ENCODE measurements at places on chromosomes 12 and 14.
A peak's percentile ranks its signal among the peaks of the same experiment; 100 is the strongest.

GRCh38 chr12:106145539-106146447 lies 7.0 kb upstream of the NUAK1 start:
- no peak for DNase-seq

GRCh38 chr12:110689281-110690126 lies 589 bp upstream of the HVCN1 start:
- no peak for DNase-seq

DNA sequence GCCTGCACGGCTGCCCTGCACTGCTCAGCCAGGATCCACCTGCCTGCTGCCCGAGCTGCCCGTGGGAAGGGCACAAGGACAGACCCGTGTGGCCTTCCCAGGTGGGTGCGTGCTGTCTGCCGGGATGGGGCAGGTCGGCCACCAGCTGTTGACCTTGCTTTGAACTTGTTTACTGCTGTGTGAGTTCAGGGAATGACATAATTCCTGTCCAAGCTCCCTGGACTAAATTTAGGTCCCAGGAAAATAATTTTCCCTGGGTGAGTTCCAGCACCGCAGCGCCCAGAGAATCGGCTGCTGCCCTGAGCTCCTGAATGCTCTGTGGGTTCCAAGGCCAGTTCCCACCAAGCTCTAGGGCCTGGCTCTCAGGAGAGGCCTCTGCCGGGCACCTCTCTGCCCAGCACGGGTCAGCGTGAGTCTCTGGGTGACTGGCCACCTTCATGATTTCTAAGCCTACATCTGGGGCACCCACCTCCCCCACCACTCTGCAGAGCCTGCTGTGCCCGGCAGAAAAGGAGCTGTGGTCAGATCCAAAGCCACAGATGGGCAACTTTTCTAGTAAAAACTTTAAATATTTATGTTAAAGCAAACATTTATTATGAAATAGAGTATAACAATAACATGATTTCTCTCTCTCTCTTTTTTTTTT lies 27.2 kb upstream of the MLXIP start:
- no peak for DNase-seq

DNA sequence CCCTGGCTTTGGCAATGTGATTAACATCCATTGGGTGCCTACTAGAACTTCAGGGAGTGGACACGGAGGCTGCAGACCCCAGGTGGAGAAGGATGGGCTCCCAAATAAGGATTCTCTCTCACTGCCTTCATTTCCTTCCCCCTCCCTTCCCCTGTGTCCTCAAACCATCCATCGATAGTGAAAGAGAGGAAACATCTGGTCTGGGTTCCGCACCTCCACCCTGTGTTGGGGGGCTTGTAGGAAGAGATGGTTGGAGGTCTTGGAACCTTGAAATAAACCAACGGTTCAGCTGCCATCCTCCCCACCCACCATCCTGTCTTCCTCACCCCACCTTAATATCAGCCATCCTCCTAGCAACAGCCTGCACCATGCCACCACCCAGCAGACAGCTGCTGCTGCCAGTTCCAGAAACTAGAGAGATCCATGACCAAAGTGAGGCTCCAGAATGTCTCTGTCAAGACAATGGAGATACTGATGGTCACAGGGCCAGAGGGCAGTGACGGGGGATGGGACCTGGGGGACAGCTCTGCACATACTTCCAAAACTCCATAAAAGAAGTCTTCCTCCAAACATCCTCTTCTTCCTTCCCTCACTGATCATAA lies 153.1 kb upstream of the CCND2 start:
- DNase-seq, result no peak

GRCh38 chr12:30853561-30854133 lies 72.9 kb upstream of the TSPAN11 start:
- DNase-seq, result no peak

DNA sequence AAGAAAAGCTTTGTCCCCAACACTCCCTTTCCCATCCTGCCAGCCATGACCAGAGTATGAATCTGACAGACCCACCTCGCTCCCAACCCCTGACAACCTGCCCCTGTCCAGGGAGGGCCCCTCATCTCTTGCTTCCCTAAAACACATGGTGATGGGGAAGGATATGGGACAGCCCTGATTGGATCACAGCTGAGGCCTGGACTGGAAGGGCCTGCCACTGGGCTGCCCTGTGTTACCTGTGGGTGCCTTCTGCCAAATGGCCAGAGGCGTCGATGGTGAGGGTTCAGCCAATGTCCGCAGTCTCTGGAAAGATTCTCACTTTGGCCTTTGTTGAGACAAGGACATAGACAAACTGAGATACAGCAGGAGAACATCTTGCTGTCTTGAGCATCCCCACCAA lies 13.3 kb upstream of the RERG start:
- DNase-seq, result no peak

- no peak for DNase-seq
Measured at GRCh38 chr14:53108292-53109104, 44.6 kb downstream of the DDHD1 start.

DNA sequence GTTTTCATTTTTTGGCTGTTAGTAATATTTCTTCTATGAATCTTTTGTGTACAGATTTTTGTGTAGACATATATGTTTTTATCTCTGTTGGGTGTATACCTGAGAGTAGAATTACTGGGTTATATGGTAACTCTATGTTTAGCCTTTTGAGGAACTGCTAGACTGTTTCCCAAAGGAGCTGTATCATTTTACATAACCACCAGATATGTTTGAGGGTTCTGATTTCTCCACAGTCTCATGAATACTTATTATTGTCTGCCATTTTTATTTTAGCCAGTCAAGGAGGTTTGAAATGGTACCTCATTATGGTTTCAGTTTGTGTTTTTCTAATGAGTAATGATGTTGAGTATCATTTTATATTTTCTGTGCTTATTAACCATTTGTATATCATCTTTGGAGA lies 1.9 kb downstream of the PCNX4 start:
- DNase-seq, result no peak

DNA sequence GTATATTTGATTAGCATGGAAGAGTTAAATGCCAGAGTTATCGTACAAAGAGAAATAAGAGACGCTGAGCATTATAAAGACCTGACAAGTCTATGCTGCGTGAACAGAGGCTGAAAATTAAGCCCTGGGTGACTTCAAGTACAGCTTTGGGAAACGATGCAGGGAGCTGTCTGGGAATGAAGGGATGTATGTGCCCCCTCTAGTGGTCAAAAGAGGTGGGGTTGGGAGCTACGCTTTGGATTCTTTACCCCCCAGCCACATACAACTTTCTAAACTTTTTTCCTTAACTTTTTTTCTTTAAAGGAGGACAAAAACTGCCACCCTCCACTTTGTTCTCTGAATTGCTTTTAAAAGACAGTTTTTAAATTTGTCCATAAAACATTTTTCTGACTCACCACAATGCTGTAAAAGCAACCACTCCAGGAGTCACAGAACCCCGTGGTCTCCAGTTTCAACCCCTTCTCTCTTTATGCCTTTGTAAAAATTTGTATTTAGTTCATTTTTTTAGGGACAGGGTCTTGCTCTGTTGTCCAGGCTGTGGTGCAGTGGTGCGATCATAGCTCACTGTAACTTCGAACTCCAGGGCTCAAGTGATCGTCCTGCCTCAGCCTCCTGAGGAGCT lies 59.4 kb downstream of the ZNF664 start:
- no peak for DNase-seq

DNA sequence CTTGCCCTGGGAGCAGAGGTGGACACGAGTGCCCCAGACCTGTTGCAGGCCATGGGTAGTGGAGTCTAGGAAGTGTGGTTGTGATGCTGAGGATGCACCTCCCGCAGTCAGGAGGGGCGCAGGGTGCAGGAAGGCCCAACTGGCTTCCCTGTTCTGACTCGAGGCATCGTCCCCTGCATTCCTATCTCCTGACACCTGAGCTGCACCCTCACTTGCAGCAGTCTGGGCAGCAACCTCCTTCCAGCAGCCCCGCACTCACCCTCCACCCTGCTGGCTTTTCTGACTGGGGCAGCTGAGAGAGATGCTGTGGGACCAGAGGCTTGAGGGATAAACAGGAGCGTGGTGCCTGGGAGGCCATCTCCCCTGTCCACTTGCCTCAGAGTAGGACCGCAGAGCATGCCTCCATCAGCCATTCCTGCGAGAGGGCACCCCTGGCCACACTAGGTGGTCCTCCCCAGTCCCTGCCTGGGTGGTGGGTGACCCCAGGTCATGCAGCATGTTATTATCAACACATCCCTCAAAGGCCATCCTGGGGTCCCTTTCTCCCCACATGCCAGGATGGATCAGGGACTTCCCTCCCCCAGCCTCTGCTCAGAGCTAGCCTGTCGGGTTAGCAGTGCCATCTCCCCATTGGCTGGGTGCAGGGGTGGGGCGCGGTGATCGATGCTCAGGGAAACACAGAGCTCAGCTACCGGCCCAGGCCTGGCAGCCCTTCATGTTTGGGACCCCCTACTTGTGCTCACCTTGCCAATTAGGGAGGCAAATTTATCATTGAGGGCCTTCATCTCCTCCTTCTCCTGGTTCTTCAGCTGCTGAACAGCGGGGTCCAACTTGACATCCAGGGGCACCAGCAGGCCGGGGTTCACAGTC lies 719 bp downstream of the KRT80 start:
- DNase-seq, result no peak

DNA sequence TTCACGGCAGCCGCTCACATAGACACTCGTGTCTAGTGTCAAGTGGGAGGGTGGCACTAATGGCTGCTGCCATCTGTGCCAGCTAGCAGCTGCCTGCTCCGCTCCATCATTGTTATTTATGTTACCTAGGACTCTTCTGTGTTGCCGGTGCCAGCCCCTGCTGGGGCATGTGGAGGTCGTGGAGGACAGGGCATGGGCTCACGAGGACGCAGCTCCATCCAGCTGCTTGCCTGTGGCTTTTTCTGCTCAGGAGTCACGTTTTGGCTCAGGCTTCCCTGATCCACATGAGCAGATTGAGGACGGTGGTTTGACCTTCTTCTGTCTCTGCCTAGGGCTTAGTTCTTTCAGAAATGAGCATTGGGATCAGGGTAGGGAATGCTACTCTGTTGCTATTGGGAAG lies 31.2 kb downstream of the TPCN1 start:
- no peak for DNase-seq

DNA sequence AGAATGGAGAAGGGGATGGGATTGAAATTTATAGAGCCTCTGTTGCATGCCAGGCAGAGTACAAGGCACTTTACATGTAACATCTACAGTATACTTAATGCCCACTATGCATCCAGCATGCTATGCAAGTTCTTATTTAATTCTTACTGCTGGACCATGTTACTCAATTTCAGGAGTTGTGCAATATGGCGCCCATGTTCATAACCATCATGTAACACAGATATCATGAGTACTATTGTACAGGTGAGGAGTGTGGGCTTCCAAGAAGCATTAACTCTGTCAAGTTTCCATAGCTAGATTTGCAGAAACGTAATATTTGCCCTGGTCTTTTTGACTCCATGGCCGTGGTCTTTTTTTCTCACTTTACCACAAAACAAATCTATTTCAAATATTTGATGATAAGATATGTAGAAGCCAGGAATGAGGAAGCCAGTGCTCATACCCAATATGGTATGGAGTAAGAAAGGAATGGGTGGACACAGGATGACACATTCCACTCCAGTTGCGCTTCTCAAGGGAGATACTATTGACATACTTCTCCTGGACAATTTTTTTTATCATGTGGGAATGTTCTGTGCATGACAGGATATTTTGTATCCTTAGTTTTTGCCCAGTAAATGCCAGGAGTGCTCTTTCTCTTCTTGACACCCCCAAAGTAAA lies 191.8 kb downstream of the C12orf75 start:
- DNase-seq, result no peak

DNA sequence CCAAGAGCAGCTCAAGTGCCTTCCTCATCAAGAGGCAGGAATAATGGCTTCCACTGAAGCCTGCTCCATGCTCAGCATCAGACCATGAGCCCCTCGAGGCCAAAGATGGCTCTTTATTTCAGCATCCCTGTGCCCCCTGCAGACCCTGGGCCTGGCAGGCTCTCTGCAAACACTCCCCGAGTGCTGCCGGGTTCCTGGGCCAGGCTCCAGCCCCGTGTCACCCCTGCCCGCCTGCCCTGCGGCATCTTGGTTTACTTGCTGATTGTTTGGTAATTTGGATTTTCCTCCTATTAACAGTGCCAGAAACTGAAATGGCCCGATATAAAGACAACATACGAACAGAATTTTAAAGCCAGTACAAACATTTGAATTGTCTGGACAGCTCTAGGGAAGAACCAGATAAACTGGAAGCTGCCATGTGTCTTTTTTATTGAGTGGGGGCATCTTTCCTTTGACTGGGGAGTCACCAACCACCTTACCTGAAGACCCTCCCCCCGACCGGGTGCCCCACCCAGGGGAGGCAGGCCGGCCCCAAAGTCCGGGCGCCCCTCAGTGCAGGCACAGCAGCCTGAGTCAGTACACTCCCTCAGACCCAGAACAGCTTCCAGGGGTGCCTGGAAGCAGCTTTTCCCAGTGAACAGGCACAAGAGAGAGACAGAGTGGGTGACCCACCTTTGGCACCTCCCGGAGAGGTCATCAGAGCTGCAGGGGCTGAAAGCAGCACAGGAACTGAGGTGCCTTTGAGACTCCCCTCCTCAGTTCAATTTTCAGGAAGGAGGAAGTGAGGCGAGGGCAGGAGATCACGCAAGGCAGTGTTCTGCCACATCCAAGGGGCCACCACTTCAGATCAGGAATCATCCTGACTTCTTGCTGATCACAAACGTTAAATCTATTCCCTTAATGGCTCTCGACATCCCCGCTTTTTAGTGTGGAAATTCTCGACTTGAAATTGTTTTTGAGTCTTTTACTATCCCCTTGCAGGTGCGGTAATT lies 30.6 kb downstream of the ITPK1 start:
- no peak for DNase-seq

- no peak for DNase-seq
Measured at GRCh38 chr12:80498059-80498728, 54.2 kb downstream of the PTPRQ start.

GRCh38 chr12:115916910-115917668 lies 360.4 kb downstream of the MED13L start:
- peak; percentile 63 for DNase-seq

DNA sequence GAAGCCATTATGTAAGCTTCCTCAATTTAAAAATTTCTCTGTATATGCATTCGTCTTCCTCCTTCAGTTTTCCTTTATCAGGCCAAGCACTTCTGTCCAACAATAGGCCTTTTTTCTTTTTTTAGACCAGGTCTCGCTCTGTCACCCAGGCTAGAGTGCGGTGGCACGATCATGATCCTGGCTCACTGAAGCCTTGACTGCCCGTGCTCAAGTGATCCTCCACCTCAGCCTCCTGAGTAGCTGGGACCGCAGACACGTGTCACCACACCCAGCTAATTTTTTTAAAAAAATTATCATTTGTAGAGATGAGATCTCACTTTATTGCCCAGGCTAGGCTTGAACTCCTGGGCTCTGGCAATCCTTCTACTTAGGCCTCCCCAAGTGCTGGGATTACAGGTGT lies 25.8 kb downstream of the TAOK3 start:
- DNase-seq, result no peak
